ENCODE measurements at places on chromosomes 6 and 20.

GRCh38 chr20:826695-827323, 6.7 kb upstream of the FAM110A start:
- no peak for DNase-seq

DNA sequence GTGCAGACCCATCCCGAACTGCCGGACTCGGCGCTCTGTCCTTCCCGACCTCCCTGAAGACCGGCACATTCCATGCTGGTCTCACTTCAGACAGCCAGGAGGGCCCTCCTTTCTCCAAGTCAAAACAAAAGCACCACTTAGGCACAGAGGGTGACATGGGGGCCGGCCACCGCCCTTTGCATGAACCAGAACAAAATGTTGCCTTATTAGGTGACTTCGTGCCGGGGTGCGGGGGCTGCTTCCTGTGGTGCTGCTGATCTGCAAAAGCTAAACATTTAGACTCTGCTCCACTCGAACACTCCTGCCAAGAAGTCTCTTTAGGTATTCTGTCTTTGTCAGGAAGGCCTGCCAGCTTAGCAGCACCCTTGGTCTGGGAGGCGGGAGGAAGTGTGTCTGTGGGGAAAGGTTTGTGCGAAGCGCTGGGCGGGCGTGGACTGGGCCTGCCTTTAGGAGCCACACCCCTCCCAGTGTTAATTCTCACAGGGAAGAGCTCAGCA, 133.8 kb downstream of the SMOC2 start:
- DNase-seq, result no peak

DNA sequence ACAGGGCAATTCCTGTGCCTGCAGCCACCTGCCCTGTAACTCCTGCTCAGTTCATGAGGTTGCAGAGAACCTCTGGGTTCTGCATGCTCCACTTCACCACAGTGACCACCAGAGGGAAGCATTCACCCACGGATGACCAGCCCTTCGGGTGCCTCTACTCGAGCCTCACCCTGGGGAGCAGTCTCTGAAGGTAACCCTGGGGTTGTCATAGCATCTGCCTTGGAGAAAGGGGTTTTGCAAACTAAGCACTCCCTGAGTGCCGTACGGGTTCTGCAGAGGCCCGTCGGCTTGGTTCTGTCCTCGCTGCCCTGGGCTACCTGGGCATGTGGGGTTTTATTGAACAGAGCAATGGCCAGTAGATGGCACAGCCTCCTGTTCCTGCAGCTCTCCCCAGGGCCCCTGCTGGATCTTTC, 10.2 kb upstream of the CST5 start:
- DNase-seq, result peak; percentile 5

DNA sequence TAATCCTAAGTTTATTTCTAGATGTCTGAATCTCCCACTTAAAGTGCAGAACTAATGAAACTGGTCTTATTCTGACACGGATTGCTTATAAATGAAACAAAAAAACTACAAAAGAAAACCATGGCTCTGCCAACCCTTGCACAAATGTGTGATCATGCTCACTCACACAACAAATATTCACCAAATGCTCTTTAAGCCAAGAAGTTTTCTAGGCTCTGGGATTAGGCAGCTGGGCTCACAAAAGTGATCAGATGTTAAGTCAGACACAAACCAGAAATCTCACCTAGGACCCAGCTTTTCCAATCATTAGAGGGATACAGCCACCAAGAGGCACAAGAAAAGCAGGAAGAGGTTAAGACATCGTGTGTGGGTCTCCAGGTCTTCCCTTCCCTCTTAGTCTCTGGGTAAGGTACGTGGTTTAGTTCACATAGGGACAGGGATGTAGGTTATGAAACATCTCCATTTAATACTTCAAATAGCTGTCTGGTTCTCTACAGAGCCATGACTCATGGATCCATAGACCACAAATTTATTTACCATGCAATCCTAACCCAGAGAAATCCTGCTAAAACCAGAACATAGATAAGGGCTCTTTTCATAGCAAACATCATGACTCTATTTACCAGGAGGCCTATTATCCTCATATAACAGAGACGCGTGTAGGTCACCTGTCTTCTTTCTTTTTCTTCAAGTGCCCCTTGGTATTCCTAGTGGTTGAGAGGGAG, 165.2 kb downstream of the WDR27 start:
- no peak for DNase-seq

- DNase-seq, result no peak
Measured at GRCh38 chr6:121851056-121851455, 415.6 kb downstream of the GJA1 start.

- DNase-seq, result no peak
Measured at GRCh38 chr20:10721137-10721896, 47.5 kb upstream of the JAG1 start.

- peak; percentile 42 for DNase-seq
Measured at GRCh38 chr6:89895276-89895874, 1.1 kb downstream of the GJA10 start.

GRCh38 chr6:128500749-128501600, 19.4 kb downstream of the PTPRK start:
- DNase-seq, result no peak

DNA sequence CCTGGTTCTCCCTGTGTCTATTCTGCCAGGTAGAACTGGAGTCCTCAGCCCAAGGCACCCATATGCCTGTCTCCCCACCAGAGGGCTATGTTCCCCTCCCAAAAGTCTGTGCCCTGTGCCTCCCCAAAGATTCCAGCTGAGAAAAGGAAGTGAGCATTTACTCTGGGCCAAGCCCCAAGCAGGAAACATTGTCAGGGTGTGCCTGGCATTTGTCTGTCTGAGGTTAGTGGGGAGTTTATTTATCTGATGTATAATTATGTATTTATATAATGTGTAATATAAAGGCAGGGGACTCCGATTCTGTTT, 5.6 kb downstream of the GDF5 start:
- no peak for DNase-seq

DNA sequence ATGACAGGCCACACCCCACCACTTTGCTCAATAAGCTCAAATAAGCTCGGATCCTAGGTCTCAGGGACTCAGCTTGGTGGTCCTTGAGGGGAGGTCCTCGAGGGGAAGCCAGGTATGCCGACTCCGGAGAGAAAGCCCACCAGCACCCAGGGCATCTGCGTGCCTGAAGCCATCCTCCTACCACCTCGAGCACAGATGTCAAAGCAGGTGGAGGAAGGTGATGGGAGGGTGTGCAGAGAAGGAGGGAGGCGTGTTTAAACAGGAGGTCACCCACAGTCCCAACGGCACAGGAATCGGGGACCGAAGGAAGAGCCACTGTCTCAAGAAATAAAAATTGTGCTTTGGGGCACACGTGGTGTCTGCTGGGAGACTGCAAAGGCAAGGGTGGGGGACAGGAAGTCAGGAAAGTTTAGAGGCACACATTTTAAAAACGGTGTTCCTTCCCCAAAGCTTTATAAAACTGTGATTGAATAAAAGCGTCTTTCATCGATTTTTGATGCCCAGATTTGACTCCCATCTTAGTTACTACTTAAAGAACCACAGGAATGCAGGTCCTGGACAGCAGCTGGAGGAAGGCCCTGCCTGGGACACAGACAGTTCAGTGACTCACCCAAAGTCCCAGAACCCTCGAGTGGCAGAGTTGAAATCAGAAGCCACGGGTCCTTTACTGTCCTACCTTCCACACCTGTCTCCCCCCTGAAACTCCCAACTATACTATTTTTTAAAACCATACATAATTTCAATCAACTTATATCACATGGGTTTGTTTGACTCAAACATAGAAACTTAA, 221.0 kb upstream of the PDE10A start:
- peak; percentile 16 for DNase-seq

DNA sequence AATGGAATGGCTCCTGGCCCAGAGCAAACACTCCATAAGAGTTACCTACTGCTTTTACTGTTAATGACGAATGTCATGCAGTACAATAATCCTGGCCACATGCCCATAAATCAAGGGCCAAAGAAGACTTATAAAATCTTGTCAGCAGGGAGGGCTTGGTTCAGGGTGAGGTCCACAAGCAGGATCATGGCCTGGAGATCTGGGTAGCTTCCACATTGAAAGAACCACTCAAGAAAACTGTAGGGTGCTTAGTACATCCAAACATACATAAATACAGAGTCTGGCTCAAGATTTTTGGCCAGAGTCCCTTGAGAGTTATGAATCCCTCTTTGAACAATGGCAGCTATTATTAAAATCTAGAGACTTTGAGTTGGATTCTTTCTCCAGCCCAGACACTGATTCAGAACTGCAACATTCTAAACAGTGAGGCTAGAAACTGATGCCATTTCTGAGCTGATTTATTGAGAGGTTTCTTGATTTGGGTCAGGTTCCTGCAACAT, 188.7 kb downstream of the CDC5L start:
- DNase-seq, result no peak

DNA sequence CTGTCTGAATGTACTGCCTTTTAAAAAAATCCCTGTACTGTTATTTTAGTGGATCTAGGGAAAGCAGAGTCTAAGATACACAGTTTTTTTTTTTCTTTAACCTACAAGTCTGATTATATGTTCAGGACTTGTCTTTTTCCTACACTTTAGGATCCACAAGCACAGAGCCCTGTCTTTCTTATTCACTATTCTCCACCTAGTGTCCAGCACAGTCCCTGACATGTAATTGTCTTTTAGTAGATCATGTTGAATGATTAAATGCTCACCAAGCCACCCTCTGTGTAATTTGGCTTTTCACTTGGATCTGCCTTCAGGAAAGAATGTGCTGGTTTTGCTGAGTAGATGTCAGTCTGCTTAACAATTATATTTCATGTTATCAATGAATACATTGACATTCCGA, 35.8 kb upstream of the YWHAB start:
- no peak for DNase-seq

DNA sequence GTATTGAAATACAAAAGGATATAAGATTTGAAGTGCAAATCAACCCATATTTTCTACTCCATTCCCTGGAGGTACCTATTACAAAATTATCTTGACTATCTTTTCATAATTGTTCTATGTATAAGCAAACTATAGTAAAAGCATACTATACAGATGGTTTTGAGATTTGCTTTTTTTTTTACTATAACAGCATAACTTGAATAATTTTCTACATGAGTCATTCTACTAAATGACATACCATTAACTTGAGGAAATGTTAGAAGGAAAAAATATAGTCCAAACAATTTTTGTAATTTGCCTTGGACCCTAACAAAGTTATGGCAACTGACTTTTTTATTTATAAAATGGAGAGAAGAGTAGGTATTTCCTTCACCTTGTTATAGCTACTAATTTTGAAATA, 472.7 kb downstream of the PKHD1 start:
- DNase-seq, result no peak

Data from kidney epithelial cell (primary cell).